ENCODE measurements at places on chromosomes 3 and 15.

GRCh38 chr3:188734395-188734794 is 437.4 kb upstream of the TPRG1 start:
- no peaks in the 10 kb centered on the region for H3K36me3 ChIP-seq
- H3K27me3 ChIP-seq = no peaks in the 10 kb centered on the region
- H3K4me1 ChIP-seq = peaks cover 15% of the 10 kb centered on the region
- DNase-seq = no peak

DNA sequence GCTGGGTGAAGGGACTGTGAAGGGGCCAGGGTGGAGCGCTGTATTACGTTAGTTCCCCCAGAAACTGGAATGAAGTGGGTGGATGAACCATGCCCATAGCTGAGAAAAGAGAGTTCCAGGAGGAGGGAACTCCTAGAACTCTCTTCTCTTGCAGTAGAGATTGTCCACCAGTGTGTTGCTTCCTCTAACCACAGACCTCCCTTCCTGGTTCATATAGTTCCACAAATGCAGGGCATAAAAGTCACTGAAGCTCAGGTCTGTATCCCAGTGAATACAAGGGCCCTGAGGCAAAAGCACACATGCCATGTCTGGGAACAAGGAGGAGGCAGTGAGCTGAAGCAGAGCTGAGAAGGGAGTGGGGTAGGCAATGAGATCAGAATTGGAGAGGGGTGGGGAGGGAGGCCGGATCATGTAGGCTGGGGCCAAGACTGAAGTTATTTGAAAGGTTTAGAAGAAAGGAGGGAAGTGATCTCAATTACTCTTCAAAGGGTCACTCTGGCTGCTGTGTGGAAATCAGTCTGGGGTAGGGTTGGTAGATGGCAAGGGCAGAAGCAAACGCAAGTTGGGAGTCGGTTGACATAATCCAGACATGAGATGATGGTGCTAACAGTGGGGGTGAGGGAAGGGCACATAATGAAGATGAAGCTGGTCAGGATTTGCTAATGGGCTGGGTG is 6.5 kb downstream of the A4GNT start:
- no peak for DNase-seq
- no peak overlapping the region for H3K4me3 ChIP-seq
- no peaks in the 10 kb centered on the region for H3K4me1 ChIP-seq
- no peaks in the 10 kb centered on the region for H3K36me3 ChIP-seq
- no peak overlapping the region for H3K27ac ChIP-seq
- peaks cover 13% of the 10 kb centered on the region for H3K27me3 ChIP-seq

GRCh38 chr15:66620341-66620740 is 54.5 kb upstream of the LCTL start:
- DNase-seq = no peak
- no peaks in the 10 kb centered on the region for H3K36me3 ChIP-seq
- H3K4me1 ChIP-seq = peaks cover 23% of the 10 kb centered on the region
- no peak overlapping the region for H3K4me3 ChIP-seq
- H3K27ac ChIP-seq = no peak overlapping the region

DNA sequence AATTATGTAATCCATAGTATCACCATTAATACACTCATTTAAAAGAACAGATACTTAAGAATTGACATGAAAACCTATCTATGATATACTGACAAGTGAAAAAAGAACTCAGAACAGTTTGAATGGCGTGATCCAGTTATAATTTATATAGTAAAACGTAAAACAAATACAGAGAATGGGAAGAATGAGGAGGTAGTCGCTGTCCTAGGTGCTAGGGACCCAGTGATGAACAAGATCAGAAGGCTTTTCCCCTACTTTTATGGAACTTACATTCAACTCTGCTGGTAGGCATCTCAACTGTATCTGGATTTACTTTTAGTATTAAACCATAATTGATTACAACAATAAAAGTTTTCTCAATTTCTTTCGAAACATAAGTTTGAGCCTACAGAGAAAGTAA is 31.8 kb downstream of the GSK3B start:
- no peak overlapping the region for H3K4me3 ChIP-seq
- no peak overlapping the region for H3K27ac ChIP-seq
- DNase-seq = no peak
- H3K27me3 ChIP-seq = no peaks in the 10 kb centered on the region

DNA sequence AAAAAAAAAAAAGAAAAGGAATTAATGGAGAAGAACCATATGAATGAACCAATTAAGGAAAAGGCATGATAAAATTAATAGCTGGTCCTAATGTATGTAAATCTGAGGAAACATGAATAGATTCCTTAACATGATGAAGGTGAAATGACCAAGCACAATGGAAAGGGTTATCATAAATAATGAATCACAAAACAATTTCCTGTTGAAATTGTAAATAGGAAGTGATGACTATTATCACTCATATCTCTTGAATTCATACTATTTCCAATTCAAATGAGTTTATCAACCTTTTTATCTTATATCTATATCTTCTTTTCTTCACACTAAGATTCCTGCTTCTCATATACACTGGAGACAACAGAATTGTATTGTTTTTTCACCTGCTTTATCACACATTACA is 32.0 kb downstream of the AADACL2 start:
- no peaks in the 10 kb centered on the region for H3K27me3 ChIP-seq
- no peak overlapping the region for H3K27ac ChIP-seq
- no peaks in the 10 kb centered on the region for H3K4me1 ChIP-seq
- no peaks in the 10 kb centered on the region for H3K36me3 ChIP-seq
- no peak overlapping the region for H3K4me3 ChIP-seq

- no peak overlapping the region for H3K4me3 ChIP-seq
- peak overlapping the region; percentile 30 for H3K27ac ChIP-seq
- H3K36me3 ChIP-seq = no peaks in the 10 kb centered on the region
- DNase-seq = no peak
- H3K4me1 ChIP-seq = peaks cover 38% of the 10 kb centered on the region
Observed at GRCh38 chr15:89783861-89784685, 7.9 kb downstream of the MESP2 start.

DNA sequence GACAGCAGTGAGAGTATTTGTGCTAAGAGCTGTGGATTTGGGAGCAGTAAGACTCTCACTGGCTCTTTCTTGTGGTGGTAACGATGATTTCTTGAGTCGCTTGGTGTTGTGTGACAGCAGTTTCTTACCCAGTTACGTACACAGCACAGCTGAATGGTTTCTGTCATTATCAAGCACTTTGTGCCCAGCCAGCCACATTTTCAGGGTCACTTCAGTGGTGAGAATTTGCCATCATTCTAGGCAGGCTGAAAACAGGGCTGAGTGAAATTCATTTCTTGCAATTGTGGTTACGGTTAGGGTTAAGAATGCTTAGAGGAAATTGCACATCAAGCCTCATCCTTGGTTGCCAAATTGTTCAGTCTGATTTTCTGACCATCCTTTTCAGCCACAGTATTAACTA is 130.1 kb downstream of the RYR3 start:
- peaks cover 11% of the 10 kb centered on the region for H3K27me3 ChIP-seq
- H3K4me3 ChIP-seq = no peak overlapping the region
- DNase-seq = no peak
- no peak overlapping the region for H3K27ac ChIP-seq

DNA sequence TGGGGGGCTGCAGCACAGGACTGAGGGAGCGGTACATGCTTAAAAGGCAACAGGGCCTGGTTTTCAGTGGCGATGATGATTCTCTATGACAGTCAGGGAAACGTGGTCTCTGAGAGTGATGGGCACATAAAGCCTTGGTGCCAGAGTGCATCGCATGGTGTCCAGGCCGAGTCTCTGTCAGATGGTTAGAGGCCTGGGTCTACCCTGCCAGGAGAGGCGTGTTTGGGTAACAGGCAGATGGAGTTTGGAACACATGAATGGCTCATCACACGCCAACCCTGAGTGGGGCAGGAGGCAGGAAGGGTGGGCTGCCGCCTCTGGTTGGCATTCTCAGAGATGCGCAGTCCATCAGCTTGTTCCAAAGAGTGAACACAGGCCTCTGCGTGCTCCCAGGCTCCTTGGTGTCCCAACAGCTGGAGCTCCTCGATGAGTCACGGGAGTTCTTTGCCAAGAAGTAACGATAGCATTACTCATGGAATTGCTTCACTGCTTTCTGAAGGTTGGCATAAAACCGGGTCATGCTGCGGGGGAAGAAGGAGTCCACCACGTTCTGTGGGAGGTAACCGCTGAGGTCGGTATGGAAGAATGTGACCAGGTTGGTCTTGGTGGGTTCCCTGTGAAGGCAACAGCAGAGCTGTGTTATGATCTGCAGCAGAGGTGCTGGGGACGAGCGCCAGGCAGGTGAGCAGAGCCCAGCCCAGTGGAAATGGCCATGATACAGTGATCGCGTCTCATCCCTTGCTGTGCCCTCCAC is 11.0 kb downstream of the STARD5 start:
- no peak for DNase-seq
- no peaks in the 10 kb centered on the region for H3K27me3 ChIP-seq
- peaks cover 88% of the 10 kb centered on the region for H3K4me1 ChIP-seq

DNA sequence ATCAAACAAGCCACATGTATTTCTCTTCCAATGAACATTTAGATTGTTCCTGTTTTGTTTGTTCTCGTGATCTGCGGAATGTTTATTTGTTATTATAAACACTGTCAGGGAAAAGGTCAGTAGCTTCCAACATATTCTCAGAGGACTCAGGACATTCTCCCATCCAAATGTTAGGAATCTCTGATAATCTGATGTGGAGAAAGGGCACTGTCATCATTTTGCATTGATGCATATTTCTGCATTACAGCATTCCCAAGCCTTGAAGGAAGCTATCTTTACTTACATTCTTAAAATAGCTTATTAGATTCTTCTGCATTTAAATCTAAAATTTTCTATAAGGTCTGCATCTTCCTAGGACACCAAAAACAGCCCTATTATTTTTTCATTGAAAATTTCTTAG is 10.3 kb downstream of the MYO1E start:
- H3K4me3 ChIP-seq = no peak overlapping the region
- no peaks in the 10 kb centered on the region for H3K27me3 ChIP-seq
- no peak overlapping the region for H3K27ac ChIP-seq

DNA sequence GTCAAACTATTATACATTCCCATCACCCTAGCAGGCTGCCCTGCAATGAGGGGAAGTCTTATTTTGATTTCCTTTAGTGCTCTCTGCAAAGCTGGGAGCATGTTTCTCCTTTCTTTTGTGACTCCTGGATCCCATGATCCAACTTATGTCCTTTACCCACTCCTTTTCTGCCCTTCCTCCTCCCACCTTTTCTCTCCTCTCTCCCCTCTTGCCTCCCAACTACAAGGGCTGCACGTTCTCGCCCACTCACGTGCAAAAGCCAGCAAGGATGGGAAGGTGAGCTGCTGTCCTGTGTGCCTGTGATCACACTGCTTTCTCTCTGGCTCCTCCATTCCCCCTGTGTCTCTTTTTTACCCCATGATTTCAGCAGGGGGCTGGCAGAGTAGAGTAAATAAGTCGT is 6.1 kb downstream of the VIPR1 start:
- H3K27ac ChIP-seq = no peak overlapping the region
- no peak for DNase-seq
- H3K4me1 ChIP-seq = peaks cover 9% of the 10 kb centered on the region
- H3K4me3 ChIP-seq = no peak overlapping the region

GRCh38 chr3:65524584-65524983 is 514.1 kb downstream of the MAGI1 start:
- H3K27ac ChIP-seq = no peak overlapping the region
- no peaks in the 10 kb centered on the region for H3K4me1 ChIP-seq
- no peaks in the 10 kb centered on the region for H3K36me3 ChIP-seq
- no peak overlapping the region for H3K4me3 ChIP-seq

GRCh38 chr3:77053795-77054194 is 13.9 kb downstream of the ROBO2 start:
- no peak overlapping the region for H3K4me3 ChIP-seq
- H3K27me3 ChIP-seq = no peaks in the 10 kb centered on the region
- no peak overlapping the region for H3K27ac ChIP-seq

DNA sequence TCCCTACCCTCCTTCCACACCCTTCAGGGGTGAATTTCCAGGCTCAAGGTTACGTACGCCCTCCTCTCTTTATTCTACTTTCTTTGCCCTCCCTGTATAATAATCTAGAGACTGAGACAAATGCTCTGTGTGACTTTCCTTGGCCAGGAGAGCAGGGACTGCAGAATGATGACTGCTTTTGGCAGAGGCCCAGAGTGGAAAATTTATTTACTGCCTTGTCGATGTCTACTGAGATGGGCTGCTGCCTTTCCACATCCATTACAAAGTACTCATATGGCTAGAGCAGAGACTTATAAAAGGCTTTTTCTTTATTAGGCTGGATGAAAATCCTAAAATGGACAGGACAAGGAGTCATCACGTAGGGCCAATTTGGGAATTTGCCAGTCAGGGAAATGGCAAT is 576.2 kb downstream of the TUSC7 start:
- H3K4me3 ChIP-seq = no peak overlapping the region
- H3K4me1 ChIP-seq = no peaks in the 10 kb centered on the region
- H3K27me3 ChIP-seq = no peaks in the 10 kb centered on the region
- no peak overlapping the region for H3K27ac ChIP-seq
- no peak for DNase-seq
- no peaks in the 10 kb centered on the region for H3K36me3 ChIP-seq

GRCh38 chr3:127597020-127597771 is 1.0 kb upstream of the MCM2 start:
- H3K36me3 ChIP-seq = peaks cover 8% of the 10 kb centered on the region
- peaks cover 26% of the 10 kb centered on the region for H3K4me1 ChIP-seq
- H3K27ac ChIP-seq = peak overlapping the region; percentile 76
- no peaks in the 10 kb centered on the region for H3K27me3 ChIP-seq
- no peak for DNase-seq

DNA sequence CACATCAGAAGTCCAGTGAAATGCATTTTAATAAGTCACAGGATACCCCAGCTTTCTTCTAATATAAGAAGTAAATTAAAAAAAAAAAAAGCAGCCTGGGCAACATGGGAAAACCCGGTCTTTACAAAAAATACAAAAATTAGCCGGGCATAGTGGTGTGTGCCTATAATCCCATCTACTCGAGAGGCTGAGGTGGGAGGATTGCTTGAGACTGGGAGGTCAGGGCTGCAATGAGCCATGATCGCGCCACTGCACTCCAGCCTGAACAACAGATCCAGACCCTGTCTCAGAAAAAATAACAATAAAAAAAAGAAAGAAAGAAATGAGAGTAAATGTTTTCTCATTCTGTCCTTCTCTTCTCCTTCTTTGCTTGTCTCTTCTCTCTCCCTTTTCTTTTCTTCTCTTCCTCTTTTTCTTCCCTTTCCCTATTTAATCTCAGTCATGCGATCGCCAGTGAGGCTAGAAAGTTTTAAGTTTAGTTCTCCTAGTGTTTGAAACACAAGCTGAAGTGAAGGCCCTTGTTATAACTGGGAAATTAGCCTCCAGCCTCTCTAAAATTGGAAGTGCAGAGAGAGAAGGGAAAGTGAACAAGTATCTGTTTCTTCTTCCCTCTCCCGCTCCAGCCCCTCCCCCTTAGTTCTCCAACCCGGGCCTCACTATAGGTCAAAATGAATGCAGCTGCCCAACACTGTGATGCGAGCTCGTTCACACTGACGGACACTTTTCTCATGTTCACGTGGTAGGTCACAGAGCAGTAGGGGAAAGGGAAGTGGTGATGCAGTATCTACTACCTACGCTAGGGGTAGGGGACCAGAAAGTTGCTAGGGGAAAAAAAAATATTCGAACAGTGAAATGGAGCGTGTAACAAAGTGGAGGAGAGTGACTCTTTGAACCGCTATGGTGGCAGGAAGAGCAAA is 23.5 kb upstream of the TSC22D2 start:
- H3K4me3 ChIP-seq = peak overlapping the region; percentile 84
- H3K27ac ChIP-seq = peak overlapping the region; percentile 98
- peak; percentile 47 for DNase-seq
- H3K4me1 ChIP-seq = peaks cover 42% of the 10 kb centered on the region

All from activated B cell treated with CpG ODN at 0.5 μM for 24 hours (primary cell).